ENCODE measurements at places on chromosomes 3 and 15.

DNA sequence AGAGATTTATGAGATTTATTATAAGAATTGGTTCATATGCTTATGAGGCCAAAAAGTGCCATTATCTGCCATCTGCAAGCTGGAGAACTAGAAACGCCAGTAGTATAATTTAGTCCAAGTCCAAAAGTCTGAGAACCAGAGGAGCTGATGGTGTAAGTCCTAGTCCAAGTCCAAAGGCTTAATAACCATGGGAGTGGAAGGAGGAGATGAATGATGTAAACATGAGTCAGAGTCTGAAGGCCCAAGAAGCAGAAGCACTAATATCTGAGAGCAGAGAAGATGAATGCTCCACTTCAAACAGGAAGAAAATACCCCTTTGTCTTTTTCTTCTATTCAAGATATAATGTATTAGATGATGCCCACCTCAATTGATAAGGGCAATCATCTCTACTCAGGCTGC lies 185.7 kb downstream of the CGGBP1 start:
- DNase-seq, result no peak

- no peak for DNase-seq
These were observed 12.8 kb downstream of the PAK6 start for GRCh38 chr15:40251486-40252140.

DNA sequence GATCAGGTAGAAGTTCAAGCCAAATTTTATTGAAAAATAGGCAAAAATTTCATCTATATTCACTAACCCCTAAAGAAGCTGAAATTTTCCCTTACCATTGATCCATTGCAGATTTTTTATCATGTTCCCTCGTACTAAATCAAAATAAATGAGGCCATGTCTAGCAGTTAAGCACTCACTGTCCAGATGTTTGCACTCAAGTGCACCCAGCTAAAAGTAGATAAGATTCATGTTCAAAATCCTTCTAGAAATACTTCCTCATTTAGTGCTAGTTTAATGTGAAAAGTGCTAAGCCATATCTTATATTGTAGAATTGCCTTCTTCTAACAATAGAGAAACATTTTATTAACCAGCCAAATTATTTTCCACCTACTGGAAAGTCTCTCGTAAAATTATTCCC lies 164.7 kb upstream of the UBE2E2 start:
- DNase-seq, result no peak

- peak; percentile 45 for DNase-seq
These were observed 38.8 kb upstream of the MLF1 start for GRCh38 chr3:158532099-158532734.

- DNase-seq, result no peak
These were observed 91.9 kb upstream of the SNRPN start for GRCh38 chr15:24862726-24863521.

- peak; percentile 63 for DNase-seq
These were observed 8.2 kb downstream of the TMOD2 start for GRCh38 chr15:51759557-51760070.

- no peak for DNase-seq
These were observed 126.5 kb upstream of the ROPN1 start for GRCh38 chr3:124118397-124118796.

GRCh38 chr3:153897025-153897723 lies 224.0 kb upstream of the ARHGEF26 start:
- DNase-seq, result no peak

DNA sequence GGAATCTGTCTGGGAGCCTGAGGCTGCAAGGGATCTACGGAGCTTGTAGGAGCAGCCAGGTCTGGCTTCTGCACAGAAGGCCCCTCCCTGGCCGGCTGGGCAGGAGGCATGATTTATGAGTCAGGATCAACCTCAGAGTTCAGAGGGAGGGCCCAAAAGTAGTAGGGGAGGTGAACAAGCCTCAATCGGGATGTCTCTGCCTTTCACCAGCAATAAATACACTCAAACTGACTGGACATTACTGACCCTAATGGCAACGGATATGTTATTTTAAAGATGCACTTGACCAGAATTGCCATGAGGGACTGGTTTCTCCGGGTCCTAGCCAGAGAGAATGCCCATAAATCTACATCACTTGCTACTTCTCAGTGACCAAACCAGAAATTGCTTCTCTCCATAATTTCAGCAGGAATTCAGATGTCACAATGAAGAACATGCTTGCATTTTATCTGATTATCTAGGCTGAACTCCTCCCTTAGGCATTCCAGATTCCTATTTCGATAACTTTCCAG lies 109.6 kb upstream of the LMOD3 start:
- DNase-seq, result no peak

DNA sequence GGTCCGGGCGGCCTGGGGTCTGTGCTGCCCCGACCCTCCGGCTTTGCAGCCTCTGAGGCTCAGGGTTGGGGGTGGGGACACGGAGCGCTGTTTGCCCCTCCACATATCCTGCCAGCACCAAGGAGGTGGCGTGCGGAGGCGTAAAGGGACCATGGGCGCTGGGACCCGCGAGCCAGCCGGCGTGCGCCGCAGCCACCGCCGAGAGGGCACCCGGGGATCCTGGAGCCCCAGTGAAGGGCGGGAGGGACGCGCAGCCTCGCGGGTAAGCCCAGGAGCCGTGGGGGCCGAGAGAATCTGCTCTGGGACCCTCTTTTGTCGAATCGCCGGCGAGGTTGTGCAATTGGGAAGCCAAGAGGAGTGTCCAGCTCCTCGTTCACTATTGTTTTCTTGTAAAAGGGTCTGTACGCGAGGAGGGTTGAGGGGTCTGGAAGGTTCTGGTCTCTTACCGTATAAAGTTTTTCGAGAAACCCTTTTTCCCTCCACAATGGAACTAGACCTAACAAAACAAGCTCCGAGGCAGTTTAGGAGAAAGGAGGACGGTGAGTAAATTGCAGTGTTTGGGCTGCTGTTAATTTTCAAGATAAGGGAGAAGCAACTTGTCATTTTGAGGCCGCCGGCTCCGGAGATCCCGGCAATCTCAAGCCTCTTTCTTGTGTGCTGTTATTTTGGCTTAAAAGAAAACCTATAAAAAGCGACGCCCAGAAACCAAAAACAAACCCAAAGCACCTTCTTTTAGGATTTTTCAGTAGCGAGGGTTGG lies 29.9 kb upstream of the ST3GAL6 start:
- DNase-seq, result peak; percentile 47

DNA sequence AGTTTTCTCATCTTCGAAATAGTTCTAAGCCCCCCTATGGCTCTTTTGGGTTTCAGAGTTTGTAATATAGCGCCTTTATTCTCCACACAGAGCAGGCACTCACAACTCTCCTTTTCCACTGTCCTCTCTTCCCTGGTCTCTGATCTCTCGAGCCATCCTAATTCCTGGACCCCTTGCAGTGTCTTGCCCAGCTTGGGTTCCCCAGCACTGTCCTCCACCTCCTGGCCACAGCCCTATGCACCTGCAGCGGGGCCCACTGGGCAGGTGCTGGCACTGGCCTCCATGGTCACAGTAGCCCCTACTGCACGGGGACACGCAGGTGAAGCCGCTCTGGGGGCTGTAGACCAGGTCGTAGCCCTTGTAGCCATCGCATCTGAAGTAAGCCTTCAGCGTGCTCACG lies 27.9 kb downstream of the MUC20 start:
- no peak for DNase-seq

- DNase-seq, result no peak
These were observed 531.6 kb downstream of the MECOM start for GRCh38 chr3:169131690-169132464.

GRCh38 chr15:27872355-27872754 lies 226.8 kb downstream of the OCA2 start:
- DNase-seq, result no peak

DNA sequence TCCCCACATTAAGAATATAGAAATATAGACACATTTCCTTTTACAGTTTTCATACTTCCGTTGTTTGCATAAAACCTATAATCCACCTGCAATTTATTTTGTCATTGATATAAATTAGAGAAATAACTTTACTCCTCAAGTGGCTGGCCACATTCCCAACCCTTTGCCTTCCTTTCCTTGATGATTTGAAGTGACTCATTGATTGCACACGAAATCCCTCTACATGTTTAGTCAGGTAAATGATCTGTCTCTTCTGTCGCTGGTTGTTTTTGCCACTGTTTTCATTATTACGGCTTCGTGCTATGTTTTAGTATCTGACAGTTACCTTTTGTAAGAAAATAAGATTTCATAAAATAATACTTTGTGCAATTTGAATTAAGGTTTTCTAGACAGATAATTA lies 272.2 kb upstream of the NR2E3 start:
- no peak for DNase-seq

DNA sequence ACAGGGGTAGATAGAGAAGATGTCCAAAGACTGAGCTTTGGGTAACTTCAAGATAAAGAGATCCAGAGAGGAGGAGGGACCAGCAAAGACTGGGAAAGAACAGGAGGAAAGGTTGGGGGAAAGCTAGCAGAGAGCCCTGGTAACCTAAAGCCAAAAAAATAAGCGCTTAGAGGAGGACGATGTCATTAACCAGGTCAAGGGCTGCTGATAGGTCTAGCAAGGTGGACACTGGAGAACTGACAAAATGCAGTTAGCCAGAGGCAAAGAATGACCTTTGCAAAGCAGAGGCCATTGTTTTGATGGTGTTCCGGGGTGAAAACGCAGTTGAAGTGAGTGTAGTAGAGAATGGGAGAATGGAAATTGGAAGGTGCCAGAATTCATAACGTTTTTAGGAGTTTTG lies 39.7 kb downstream of the FAM43A start:
- DNase-seq, result no peak

DNA sequence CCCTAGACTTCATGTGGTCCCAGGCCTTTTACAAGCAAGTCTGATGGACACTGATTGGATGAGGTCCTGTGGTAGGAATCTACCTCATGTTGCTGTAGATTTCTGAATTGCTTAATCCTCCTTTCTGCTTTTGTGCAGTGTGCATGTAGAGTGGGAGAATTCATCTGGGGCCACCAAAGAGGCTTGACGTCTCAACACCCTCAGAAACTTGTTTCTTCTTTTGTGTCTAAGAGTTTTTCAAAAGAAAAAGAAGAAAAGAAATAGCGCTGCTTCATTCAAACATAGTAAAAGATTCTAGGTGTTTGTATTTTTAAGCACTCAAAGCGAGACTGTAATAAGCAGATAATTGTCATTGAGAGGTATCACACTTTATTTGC lies 46.2 kb downstream of the NR1D2 start:
- DNase-seq, result no peak

- DNase-seq, result no peak
These were observed 185.2 kb downstream of the ATP10A start for GRCh38 chr15:25677719-25678499.

All from cerebellar cortex (tissue), 1 donor.